ENCODE measurements at places on chromosomes 3 and 15. TPM values are rescaled to one million over a fixed set of nuclear protein-coding genes. Genes with fewer than 3 reads are reported as not detected.

DNA sequence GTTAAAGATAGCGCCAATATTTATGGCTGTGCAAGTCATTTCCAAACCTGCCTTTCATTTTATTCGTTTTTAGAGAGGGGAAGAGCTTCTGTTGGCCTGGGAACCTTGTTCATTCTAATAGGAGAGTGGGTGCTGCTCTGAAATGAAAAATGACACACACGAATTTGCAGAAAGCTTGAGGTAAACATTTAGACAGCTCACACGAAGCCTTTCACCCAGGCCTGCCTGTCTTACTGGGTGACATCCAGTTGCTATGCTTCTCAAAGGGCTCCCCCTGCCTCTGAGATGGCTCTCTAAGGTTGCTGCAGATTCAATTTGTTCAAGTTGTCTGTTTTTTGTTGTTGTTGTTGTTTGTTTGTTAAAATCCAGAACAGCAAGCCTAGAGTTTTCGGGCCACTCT is 18.2 kb downstream of the PEX5L start:
- no peak for DNase-seq

DNA sequence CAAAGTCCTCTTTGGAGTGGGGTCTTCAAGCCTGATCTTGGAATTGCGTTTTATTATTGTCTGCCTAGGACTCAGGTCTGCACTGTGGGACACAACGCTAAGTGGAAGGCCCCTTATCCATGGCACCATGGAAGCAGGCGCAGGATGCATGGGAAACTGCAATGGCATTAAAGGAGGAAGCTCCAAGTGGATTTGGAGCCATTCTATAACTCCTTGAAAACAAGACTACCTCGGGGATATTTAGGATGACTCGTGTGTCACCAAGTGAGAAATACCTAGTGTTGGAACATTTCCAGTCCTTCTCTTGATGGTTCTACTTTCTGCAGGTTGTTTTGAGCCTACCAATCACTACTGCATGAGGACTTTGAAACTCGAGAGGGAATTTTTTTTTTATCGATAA is 126.6 kb upstream of the ZBED2 start:
- DNase-seq = no peak

The CCR3 gene
- total RNA-seq = 1.9 TPM

GRCh38 chr15:101156509-101157159 is 95.2 kb downstream of the CHSY1 start:
- no peak for DNase-seq

- DNase-seq = no peak
Measured at GRCh38 chr3:137972396-137972795, 37.6 kb upstream of the CLDN18 start.

- DNase-seq = no peak
Measured at GRCh38 chr3:195181741-195182469, 89.1 kb downstream of the XXYLT1 start.

The GOLGA8G gene
- not detected for total RNA-seq
